Natural killer cell (primary cell): ENCODE measurements at places on chromosomes 1 and 21.

DNA sequence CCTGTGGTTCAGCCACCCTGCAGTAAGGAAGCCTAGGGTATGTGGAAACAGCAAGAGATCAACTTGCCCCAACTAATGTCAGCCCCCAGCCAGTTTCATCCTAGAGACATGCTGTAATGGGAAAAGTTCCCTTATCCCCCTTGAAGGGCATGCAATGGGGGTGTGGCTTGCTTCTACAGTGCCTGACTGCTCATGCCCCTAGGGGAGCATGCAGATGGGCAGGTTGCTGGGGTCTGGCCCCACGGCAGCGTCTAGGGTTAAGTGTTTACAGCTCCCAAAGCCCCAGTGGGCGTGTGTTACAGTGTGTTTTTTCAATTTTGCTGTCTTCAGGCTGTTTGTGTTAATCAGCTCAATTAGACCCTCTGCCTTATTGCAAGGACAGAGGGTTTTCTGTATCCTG lies 1105.9 kb downstream of the AMY1C start:
- DNase-seq = no peak
- H3K27me3 ChIP-seq = no peaks in the 10 kb centered on the region
- H3K36me3 ChIP-seq = no peaks in the 10 kb centered on the region
- H3K4me3 ChIP-seq = no peak overlapping the region
- H3K27ac ChIP-seq = no peak overlapping the region
- no peaks in the 10 kb centered on the region for H3K4me1 ChIP-seq

- no peaks in the 10 kb centered on the region for H3K4me1 ChIP-seq
- H3K27ac ChIP-seq = no peak overlapping the region
- no peak for DNase-seq
- no peaks in the 10 kb centered on the region for H3K36me3 ChIP-seq
Observed at GRCh38 chr1:8457760-8458381, 140.0 kb downstream of the SLC45A1 start.

- H3K4me1 ChIP-seq = peaks cover 13% of the 10 kb centered on the region
- H3K4me3 ChIP-seq = peak within 1 kb of the TSS; percentile 61
- DNase-seq = peak; percentile 79
- H3K36me3 ChIP-seq = no peaks in the 10 kb centered on the region
Observed at GRCh38 chr1:230867903-230868735, at the start of gene C1orf198. Gene C1orf198, minus strand, starts transcription at chr1:230868521. Its CDS starts 9 bp downstream, at chr1:230868512.

DNA sequence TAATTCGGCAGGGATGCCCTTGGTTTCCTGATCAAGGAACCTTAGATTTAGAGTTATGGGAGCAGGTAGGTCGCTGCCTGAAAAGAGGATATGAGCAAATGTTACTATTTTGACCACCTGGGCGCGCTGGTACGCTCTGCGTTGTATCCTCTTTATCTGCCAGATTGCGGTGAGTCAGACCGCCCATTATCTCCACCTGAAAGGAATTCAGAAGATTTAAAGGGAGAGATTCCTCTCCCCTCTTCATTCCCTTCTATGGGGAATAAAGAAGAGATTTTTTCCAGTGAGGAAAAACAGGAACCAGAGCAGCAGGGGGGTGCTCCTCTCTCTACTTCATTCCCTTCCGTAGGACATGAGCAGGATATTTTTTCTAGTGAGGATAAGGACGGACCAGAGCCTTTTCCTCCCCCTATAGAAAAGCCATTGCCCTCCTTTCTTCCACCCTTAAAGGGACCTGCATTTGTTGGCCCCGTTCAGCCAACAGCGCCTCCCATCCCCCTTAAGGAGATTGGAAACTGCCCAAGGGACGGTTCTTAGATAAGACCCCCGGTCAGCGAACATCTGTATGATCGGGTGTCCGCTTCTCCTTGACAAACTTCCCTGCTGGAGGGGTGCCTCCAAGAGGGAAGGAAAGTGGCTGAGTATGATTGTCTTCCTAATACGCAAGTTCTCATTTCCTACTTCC lies 34.1 kb downstream of the CLCA1 start:
- H3K36me3 ChIP-seq = no peaks in the 10 kb centered on the region
- peak; percentile 47 for DNase-seq
- no peak overlapping the region for H3K4me3 ChIP-seq
- no peak overlapping the region for H3K27ac ChIP-seq

GRCh38 chr21:34520764-34521508 lies 8.9 kb upstream of the KCNE1 start:
- no peaks in the 10 kb centered on the region for H3K27me3 ChIP-seq
- no peaks in the 10 kb centered on the region for H3K36me3 ChIP-seq
- peaks cover 18% of the 10 kb centered on the region for H3K4me1 ChIP-seq
- H3K4me3 ChIP-seq = no peak overlapping the region
- H3K27ac ChIP-seq = no peak overlapping the region

GRCh38 chr1:91701472-91701869 lies 184.5 kb downstream of the TGFBR3 start:
- H3K4me1 ChIP-seq = peaks cover 19% of the 10 kb centered on the region
- no peak overlapping the region for H3K4me3 ChIP-seq
- DNase-seq = no peak
- no peak overlapping the region for H3K27ac ChIP-seq
- no peaks in the 10 kb centered on the region for H3K27me3 ChIP-seq

DNA sequence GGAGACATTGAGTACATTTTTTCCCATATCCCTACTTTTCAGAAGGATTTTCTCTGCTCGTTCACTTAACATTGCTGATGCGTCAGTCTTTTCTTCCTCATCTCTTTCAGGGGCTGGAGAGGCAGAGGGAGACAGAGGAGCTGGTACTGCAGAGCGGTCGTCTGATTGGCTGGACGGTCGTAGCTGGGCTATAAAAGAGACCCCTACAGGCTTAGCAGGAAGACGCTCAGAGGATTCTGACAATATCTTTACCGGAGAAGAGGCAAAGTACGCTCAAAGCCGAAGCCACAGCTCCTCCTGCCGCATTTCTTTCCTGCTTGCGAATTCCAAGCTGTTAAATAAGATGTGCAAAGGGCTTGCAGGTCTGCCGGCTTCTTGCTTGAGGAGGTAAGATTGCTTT lies at the start of gene RGS4:
RGS4 (plus strand) TSS at position 220 of the 400 bp plus-strand sequence; CDS start at position 344, 124 bp downstream.
- no peak within 1 kb of the TSS for H3K4me3 ChIP-seq
- no peak within 1 kb of the TSS for H3K27ac ChIP-seq
- H3K4me1 ChIP-seq = no peaks in the 10 kb centered on the region
- H3K36me3 ChIP-seq = no peaks in the 10 kb centered on the region
- peaks cover 7% of the 10 kb centered on the region for H3K27me3 ChIP-seq

GRCh38 chr1:241603731-241604245 lies 36.4 kb downstream of the CHML start:
- no peak overlapping the region for H3K27ac ChIP-seq
- H3K4me3 ChIP-seq = no peak overlapping the region
- no peaks in the 10 kb centered on the region for H3K4me1 ChIP-seq
- no peak for DNase-seq

DNA sequence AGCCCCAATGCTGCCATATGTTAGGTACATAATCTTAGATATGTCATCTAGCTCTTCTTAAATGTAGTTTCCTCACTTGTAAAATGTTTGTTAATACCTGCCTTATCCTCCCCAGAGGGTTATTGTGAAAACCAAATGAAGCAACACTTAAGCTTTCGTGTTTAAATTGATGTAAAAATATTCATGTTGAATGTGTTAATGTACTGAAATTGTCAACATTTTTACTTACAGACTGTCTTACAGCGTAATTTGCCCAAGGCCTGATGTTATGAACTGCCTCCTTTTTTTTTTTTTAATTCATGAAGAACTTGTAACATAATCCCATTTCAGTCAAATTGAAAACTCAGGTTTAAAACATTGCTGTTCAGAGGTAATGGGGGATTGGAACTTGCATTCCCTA lies 25.6 kb upstream of the ENAH start:
- H3K4me1 ChIP-seq = no peaks in the 10 kb centered on the region
- no peak overlapping the region for H3K4me3 ChIP-seq
- no peak overlapping the region for H3K27ac ChIP-seq
- H3K36me3 ChIP-seq = no peaks in the 10 kb centered on the region
- peaks cover 8% of the 10 kb centered on the region for H3K27me3 ChIP-seq

DNA sequence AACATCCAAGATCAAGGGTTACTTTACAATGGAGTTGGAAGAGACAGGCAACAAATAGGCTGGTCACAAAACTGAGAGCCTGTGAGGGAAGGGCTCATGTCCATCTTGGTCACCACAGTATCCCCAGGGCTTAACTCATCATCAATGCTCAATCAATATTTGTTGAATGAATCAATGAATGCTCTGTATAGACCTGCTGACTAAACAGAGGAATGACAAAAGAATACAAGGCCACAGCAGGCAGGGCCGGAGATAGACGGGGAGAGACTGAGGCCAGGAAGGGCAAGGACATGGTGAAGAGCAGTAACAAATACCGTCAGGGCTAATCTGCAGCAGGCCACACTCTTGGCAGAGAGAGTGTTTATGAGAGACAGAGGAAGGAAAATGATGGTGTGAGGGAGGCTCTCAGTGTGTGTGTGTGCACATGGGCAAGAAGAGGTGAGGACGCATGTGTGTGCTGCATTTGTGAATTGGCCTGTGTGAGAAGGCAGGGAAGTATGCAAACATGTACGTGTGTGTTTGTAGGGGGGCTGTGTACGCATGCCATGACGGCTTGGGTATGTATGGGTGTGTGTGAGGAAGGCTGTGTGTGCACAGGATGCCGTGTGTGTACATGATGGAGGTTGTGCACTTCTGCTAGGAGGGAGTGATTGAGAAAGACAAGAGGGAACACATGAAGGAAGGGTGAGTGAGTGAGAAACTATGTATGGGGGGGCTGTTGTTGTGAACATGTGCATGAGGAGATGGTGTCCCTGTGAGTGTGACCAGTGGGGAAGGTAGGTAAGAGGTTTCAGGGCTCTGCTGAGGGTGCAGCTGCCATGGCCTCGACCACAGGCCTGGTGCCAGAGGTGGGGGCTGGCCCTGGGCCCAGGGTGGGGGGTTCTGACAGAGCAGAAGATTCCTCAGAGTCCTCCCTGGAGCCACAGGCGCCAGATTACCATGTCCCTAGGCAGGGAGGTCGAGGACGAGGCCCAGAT lies 15.4 kb downstream of the AHDC1 start:
- peaks cover 8% of the 10 kb centered on the region for H3K4me1 ChIP-seq
- DNase-seq = no peak

GRCh38 chr1:87329526-87330056 lies 911 bp downstream of the LMO4 start:
- H3K4me1 ChIP-seq = peaks cover 25% of the 10 kb centered on the region
- H3K27me3 ChIP-seq = no peaks in the 10 kb centered on the region
- peak overlapping the region; percentile 91 for H3K4me3 ChIP-seq
- peak overlapping the region; percentile 84 for H3K27ac ChIP-seq
